ENCODE measurements at places on chromosomes 1 and 21.

DNA sequence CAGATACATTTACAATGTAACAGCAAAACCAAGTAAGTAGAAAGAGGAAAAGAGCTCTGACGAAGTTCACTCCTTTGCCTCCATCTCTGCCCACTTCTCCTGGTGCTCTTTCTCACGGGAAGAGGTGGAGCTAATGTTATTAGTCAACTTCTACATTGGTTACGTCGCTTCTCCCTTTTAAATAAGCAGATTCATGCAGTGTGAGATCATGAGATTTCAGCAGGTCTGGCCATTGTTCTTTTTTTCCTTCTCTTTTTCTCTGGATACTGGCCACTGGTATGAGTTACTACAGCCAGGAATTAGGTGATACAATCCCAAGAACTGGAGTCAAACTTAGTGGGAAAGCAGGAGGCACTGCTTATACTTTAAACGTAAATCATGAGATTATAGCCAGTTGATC, 207.1 kb downstream of the AKT3 start:
- no peak for DNase-seq

GRCh38 chr1:228876187-228876586, 140.9 kb downstream of the RHOU start:
- no peak for DNase-seq

DNA sequence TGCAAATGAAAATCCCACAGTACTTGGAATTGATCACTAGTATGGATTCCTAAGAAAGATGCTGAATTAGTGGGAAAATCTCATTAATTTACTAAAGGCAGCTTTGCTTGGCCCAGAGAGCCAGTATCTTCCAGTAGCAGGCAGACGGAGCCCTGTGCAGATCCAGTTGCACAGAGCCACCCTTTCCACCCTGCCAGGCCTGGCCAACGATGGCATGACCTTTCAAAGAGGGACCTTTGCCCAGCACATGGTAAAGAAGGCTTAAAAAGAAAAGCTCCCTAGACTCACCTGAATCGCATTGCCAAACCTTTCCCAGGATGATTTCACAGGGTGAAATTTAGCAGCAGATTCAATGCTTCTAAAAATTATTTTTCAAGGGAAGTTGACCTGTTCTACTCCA, 170.5 kb upstream of the CAMK1G start:
- DNase-seq = no peak

- DNase-seq = no peak
These were observed at the start of gene KCNT2 for GRCh38 chr1:196608390-196609369. Gene KCNT2 (minus strand): TSS chr1:196608440. CDS start chr1:196608309, 131 bp downstream.

- no peak for DNase-seq
These were observed 8.8 kb downstream of the TINAGL1 start for GRCh38 chr1:31584869-31585735.

GRCh38 chr1:156080863-156081179, 1.4 kb downstream of the MEX3A start:
- DNase-seq = no peak

DNA sequence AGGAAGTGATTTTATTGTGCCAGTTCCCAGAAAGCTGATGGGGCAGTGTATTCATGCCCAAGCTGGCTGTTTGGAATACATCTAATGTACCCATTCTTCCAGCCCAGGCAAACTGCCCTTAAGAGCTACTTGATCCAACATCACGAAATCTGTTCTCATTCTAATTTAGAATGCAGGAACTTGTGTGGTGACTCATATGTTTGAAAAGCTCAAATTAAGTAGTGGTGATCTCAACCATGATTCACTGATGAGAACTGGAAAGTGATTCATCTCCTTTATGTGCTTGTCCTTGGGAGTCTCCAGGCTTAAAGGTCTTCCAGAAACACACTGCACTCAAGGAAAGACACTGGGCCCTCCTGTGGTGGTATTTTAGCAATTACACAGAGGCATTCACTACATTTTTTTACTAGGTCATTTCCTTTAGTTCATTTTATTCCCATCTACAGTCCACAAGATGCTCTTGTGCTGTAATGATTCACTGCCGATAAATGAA, 65.4 kb downstream of the RPE65 start:
- no peak for DNase-seq

DNA sequence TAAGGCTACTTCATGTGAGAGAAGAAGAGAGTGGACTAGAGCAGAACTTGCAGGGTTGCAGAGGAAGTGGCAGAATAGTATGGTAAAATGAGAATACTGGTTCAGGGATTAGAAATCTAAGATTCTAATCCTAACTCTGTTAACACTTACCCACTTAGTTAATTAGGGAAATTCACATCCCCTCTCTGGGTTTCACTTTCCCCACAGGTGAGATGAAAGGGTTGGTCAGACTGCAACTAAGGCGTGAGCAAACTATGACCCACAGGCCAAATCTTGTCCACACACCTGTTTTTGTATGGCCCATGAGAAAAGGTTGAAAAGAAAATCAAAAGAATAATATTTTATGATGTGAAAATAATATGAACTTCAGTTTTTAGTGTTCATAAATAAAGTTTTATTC, 117.5 kb downstream of the MACF1 start:
- DNase-seq = no peak

GRCh38 chr1:33246171-33246570, 10.1 kb upstream of the ZNF362 start:
- no peak for DNase-seq

DNA sequence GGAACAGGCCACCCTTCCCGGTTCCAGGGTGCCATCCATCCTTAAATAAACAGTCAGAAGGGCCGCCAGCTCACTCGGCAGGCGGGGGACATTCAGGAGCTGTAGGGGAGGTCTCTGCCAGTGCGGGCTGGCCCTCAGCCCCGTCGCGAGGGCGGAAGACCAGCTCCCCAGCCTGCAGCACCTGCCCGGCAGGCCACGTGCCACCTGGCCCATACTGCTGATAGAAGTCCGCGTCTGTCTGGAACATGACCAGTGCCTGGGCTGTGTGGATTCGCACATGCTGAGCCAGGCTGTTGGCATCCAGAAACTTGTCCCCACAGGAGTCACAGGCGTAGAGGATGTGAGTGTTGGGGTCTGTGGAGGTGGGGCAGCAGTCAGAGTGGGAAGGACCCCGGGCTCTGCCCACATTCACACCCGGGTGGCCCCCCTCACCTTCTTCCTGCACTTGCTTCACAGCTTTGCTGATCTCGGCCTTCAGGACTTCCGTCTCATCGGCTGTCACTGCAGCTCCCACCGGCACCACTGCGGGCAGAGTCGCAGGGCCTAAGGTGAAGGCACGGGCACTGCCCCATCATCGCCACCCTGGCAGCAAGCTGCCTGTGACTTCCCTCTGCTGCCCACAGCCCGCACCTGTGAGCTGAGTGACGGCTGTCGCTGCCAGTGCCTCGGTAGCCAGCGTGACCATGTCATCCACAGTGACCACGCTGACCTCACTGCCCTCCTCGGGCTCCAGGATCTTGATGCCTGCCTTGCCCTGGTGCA, 33.8 kb downstream of the ZBTB17 start:
- no peak for DNase-seq

- DNase-seq = no peak
These were observed 25.7 kb downstream of the JMJD4 start for GRCh38 chr1:227709451-227709850.

- DNase-seq = no peak
These were observed 66.9 kb upstream of the LRIF1 start for GRCh38 chr1:111030590-111030989.

- no peak for DNase-seq
These were observed 930 bp downstream of the DHCR24 start for GRCh38 chr1:54885807-54886723.

GRCh38 chr1:158391099-158391498, 8.2 kb downstream of the OR10T2 start:
- DNase-seq = no peak
